ENCODE measurements at places on chromosomes 2 and 18.

DNA sequence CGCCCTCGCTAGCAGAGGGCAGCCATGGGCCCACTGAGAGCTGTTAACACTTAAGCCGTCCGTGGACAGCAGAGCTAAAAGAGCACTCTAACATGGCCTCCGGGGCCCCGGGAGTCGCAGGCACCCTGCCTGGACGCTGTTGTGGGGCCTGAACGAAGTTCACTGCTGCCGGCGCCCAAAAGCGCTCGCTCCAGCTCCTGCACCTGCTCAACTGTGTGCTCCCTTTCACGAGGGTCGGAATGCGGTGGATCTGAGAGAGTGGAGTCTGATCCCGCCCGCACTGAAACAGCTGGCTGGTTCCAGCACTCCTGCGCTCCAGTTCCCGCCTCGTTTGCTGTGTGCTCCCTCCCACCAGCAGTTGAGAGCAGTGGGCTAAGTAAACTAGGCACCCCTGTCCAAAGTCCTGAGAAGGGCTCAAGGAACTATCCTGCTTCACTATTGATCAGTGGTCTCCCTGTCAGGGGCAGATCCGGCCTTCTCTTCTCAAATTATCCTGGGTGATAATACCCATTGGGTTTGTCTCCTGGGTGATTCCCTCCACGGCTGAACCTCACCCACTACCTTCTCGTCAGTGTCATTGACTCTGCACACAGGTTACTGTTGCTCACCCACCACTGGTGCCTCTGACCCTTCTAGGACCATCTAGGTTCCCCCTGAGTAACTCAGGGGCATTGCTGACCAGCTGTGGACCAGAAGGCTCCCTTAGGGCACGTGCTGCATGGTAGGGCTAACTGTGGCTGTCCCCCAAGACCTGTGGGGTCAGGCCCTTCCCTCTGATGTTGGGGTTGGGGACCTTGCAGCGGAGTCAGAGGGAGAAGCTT is 23.5 kb downstream of the B3GNT7 start:
- no peak for DNase-seq

- no peak for DNase-seq
These were observed 119.1 kb downstream of the NDUFA10 start for GRCh38 chr2:239905884-239906654.

DNA sequence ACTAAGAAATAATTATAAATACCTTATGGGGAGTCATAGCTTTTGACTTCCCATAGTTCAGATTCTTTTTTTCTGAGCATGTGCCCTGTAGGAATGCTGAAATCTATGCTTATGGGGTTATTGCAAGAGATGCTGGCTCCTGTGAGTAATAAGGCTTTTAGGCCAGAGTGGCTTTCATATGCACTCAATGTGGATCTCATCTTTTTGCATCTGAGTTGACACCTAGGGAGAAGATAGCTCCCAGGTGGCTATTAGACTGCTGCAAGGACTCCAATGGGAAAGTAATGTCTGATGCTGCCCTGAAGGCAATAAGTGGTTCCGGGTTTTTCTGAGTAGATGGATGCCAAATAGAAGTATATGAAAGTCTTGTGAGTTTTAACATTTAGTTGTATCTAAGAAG is 21.0 kb downstream of the DNAH6 start:
- no peak for DNase-seq

- no peak for DNase-seq
These were observed 154.9 kb downstream of the DTNA start for GRCh38 chr18:34864836-34865497.

GRCh38 chr18:1092228-1092627 is 187.6 kb downstream of the ADCYAP1 start:
- DNase-seq = no peak

DNA sequence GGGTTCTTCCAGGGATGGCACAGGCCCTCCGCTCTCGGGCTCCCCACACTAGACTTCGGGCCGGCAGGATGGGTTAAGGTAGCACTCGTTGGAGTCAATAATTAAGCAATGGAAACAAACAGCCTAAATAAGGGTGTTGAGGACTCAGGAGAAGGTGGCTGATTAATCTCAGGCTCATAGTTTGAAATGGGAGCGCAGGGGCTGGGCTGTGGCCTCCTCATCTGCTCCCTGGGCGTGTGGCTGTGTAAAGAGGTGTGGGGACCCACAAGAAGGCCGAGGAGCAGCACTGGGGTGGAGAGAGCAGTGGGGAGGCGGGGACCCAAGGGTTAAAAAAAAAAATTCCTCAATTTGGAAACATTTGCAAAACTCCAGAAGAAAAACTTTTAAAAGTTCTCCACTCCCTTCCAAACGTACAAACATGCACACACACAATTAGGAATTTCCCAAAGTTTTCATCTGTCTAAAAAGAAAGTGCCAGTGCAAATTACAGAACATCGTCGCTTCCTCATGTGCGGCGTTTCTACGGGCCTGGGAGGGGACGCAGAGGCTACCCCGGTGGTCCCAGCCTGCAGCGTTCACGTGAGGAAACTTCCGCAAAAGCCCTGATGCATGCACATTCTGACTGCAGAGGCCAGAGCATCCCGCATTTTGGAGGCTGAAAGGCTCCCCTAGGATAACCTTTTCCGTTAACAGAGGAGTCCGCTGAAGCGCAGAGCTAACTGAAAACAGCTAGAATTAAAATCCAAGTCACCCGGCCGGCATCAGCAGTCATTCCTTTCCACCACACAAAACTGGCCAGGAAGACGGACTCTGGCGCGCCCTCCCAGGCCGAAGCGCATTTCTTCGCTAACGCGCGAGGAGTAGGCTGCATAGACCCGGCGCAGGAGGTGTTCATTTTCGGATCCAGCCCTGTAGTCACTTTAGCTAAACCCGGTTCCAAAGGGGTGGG is 1.0 kb upstream of the TUBB6 start:
- no peak for DNase-seq

GRCh38 chr18:58507880-58508279 is 121.0 kb downstream of the ALPK2 start:
- no peak for DNase-seq

- DNase-seq = no peak
These were observed 93.9 kb downstream of the FARSB start for GRCh38 chr2:222561817-222562645.

- DNase-seq = no peak
These were observed 84.3 kb downstream of the UXS1 start for GRCh38 chr2:106109675-106110424.

DNA sequence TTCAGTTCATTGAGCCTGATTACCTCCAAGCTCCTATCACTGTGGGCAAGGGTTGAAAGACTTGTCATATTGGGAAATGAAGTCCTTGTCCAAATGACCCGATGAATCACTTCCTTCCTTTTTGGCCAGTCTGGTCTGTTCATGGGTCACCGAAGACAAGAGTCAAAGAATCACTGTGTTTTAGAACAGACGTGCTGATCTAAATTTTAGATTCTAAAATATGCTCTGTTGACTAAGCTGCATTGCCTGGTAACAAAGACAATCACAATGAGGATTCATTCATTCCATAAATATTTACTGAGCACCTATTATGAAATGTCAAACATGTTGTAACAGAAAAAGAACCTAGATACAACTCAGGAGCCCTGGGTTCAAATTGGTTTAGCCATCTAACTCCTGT is 99.4 kb upstream of the RND3 start:
- no peak for DNase-seq

GRCh38 chr2:240021488-240022104 is 3.5 kb downstream of the NDUFA10 start:
- peak; percentile 18 for DNase-seq

- no peak for DNase-seq
These were observed 311.8 kb upstream of the ST6GAL2 start for GRCh38 chr2:107197594-107198294.

- no peak for DNase-seq
These were observed 265.5 kb upstream of the KCNJ3 start for GRCh38 chr2:154433010-154433409.

DNA sequence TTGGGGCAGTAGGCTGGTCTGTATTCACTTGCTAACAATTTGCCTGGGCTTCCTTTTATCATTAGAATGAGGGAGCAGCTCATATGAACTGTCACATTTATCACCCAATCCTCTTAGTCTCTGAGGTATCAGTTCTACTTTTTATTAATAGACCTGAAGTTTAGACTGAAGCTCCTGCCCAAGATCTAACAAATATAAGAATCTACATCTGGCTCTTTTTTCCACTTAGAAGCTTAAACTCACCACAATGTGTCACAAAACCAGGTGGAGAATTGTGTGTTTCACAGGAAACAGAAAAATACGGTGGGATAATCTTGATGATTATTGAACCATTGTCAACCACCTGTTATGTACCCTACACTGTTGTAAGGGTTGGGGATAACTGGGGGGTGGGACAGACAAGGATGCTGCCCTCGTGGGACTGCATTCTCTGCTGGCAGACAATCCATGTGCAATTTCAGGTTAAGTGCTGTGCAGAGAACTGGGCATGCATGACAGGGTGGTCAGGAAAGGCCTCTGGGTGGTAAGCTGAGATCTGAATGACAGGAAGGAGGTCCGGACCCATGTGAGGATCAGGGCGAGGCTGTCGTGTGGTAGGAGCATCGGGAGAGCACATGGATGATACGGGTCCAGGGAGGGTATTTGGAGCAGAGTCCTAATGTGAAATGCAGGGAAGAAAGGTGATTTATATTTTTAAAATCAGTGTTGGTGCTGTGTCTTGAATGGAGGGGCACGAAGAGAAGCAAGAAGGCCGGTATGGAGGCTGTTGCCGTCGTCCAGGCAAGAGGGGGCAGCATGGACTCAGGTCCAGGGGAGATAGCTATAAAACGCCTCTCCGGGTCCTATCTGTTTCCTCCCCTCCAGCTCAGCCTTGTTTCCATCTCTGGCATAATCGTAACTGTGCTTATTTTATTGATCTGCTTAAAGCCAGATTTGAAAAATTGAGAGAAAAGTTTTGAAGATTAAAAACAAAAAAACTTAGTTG is 17.6 kb downstream of the MYL12B start:
- no peak for DNase-seq

- no peak for DNase-seq
These were observed 22.9 kb upstream of the ABCA12 start for GRCh38 chr2:215161301-215161829.

GRCh38 chr2:73292316-73292905 is 937 bp downstream of the EGR4 start:
- no peak for DNase-seq

DNA sequence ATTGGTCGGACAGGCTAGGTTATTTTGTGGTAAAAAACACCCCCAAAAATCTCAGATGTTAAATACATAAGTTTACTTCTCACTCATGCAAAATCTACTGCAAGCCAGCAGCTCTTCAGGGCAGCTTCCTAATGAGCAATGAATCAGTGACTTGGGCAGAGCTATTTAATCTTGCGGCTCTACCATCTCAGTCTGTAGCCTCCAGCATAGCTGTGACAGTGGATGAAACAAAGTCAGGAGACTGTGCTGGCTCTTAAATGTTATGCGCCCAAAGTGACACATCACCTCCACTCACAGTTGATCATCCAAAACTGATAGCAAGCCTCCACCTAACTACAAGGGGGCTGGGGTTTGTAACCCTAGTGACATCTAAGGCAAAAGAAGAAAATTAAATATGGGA is 571.9 kb downstream of the METTL4 start:
- DNase-seq = no peak

- no peak for DNase-seq
These were observed 162.0 kb downstream of the SLC8A1 start for GRCh38 chr2:40289771-40290404.

GRCh38 chr2:238162251-238162845 is 3.6 kb downstream of the ERFE start:
- no peak for DNase-seq

DNA sequence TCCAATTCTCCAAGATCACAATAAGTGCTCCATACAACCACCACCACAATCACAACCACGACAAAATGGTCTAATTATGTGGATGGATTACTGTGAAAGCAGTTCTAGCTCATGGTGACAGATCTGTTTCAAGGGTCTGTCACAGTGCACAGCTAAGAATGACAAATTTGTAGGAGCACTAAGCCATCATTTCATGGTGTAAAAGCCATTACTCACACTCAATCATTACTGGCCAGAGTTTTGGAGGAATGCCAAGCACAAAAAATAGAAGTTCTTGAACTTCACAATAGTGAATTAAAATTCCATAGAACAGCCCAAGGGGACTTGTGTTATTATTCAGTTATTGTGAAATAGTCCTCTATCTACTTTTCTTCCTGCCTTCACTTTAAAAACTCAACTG is 2.3 kb downstream of the CPS1 start:
- DNase-seq = no peak

DNA sequence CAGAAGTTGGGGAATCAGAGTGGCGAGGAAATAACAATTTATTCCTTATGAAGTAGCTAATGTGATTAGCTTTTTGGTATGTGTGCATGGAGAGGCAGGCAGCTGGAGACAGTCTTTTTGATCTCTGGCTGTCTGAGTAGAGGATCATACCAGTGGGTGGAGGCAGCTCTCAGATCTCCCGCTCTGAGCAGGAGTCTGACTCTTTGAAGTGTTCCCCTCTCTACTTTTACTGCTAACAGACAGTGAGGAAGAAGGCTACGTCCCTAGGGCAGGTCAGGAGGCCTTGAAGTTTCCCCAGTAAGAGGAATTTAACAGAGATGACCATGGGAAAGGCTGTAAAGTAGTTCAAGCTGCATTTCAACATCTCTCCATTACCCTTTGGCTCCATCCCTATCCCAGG is 111.9 kb upstream of the REG3A start:
- DNase-seq = no peak

DNA sequence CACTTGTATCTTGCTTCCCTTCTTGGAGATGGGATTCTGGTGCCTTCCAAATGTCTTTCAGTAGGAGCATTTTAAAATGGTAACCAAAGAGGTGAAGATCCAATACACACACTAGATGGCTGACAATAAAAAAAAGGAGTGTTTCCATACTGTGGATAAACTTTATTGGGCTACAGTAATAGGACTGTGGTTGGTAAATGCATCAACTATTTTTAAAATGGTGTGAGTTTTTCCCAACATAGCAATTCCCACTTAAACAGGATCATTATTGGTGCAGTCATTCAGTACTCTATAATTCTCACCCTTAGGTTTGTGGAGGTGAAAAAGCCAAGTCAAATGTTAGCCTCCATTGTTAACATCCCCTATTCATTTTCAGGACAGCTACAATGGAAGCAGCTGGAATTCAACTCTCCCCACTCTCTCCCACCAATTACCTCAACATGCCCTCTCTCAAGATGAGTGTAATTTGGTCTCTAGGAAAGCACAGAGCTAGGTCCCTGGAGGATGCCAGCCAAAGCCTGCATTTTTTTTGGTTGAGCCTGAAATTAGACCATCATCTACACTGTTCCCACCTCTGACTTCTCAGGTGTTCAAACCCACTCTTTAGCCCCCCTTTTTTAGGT is 273.3 kb downstream of the TCF4 start:
- no peak for DNase-seq

Data from anterior cingulate cortex (tissue), 58 donors.